ENCODE measurements at places on chromosomes 13 and 19. TPM values are rescaled to one million over a fixed set of nuclear protein-coding genes. Genes with fewer than 3 reads are reported as not detected.
A peak's percentile ranks its signal among the peaks of the same experiment; 100 is the strongest.

The LILRA1 gene
- total RNA-seq: 0.51 TPM

DNA sequence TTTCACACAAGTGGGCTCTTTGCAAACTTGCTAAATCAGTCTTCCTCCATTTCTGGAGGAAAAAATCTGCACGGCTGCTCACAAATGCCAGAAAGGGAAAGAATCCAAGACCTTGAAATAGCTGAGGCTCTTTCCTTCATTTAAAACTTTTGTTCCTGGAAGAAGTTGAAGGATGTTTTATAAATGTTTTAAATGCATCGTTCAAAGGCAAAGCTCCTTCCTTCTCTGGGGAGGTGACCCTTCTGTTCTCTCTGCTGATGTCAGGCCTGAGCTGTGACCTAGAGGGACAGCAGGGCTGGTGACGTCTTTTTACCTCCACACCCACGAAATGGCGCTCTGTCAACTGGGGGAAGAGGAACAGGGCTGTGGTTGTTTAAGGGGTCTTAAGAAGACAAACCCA, 376.4 kb upstream of the ZNF507 start:
- peak; percentile 39 for DNase-seq

- no peak for DNase-seq
These were observed 89.4 kb downstream of the ZNF675 start for GRCh38 chr19:23597661-23598060.

The ERFL gene
- total RNA-seq: not detected

The ZNF415 gene
- total RNA-seq: 20.9 TPM

- no peak for DNase-seq
These were observed 302.9 kb downstream of the LMO7 start for GRCh38 chr13:75938811-75939560.

The PINLYP gene
- total RNA-seq: 1.7 TPM

DNA sequence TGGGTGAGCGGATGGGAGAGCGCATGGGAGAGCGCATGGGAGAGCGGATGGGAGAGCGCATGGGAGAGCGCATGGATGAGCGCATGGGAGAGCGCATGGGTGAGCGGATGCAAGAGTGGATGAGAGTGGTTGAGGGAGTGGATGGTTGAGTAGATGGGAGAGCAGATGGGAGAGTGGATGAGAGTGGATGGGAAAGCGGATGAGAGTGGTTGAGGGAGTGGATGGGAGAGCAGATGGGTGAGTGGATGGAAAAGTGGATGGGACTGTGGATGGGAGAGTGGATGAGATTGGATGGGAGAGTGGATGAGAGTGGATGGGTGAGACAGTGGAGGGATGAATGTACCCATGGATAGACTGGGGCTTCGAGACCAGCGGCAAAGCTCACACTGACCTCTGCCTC, 8.6 kb upstream of the TEKTIP1 start:
- DNase-seq: no peak

The OXGR1 gene
- not detected for total RNA-seq

DNA sequence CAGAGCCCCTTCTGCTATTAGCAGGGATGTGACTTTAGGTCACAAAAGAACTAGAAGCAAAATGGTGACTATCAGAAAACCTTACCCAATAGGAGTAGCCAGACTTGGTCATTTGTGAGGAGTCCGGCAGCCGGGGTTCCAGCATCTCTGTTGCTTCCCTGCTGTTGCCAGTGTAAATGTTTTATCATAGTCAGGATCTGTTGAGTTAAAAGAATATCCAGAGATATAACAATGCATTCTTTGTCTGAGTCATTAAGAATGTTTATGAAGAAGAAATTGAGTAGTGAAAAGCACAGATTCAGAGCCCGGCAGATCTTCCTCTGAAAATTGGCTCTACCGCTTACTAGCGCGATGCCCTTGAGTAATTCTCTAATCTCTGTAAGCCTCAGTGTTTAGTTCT, 84.2 kb downstream of the COL4A2 start:
- no peak for DNase-seq

DNA sequence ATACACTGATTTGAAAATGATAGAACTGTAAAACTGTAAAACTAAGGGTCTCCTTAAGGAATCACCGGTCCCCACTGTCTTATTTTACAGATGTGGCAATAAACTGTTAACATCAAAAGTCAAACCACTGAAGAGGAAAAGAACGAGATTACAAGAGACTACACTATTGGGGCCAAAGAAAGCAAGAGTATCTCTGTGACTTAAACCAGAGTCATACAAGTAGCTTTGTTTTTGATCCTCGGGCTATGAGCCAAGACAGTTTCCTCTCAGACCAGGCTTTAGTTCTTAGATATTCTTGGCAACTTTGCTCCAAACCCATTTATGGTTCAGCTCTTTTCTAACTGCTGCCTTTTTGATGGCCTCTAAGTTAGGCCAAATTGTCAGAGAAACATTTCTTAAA, 113.8 kb downstream of the TBC1D4 start:
- DNase-seq: no peak

DNA sequence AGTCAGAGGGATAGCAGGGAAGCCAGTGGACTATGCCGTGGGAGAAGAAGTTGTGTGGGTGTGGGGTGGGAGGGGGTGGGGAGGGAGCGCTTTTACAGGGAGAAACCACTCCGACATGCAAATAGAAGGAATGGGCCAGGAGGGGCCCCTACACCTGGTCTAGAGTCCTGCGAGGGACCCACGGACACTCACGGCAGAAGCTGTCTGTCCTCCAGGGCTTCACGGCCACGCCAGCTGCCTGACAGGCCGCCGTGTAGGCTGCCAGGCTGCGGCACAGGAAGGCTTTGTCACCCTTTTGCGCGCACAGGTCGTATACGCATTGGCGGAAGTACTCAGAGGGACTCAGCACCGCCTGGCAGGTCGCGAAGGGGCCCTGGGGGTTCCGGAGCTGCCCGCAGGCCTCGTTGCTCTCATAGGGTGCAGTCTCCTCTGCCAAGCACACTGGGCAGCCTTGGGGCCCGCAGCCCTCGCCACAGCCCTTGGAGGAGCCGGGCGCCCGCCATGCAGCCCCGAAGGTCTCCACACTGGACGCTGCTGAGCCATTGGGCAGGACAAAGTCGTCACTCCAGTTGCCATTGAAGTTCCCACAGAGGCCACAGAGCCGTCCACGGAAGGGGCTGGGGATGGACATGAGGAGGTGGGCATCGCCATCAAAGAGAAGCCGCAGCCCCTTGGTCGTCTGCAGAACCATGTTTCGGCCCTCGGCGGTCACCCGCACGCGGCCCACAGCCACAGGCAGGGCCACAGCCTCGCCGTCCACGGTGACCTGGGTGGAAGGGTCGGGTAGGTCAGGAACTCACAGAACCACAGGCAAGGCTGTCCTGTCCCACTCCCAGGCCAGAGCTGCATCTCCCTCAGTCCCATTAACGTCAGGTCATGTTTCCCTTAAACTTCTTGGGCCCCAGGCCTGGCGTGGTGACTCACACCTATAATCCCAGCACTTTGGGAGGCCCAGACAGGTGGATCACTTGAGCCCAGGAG, 26.0 kb upstream of the FBL start:
- peak; percentile 70 for DNase-seq

DNA sequence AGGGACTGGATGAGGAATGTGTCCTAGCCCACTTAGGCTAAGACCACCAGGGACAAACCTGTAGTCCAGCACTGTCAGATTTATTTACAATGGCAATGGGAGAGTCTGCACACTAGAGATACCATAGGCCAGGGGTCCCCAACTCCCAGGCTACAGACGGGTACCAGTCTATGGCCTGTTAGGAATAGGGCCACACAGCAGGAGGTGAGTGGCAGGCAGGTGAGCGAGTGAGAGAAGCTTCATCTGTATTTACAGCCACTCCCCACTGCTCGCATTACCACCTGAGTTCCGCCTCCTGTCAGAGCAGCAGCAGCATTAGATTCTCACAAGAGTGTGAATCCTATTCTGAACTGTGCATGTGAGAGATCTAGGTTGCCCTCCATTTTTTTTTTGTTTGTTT, 2.4 kb downstream of the THAP8 start:
- no peak for DNase-seq

- DNase-seq: no peak
These were observed 5.1 kb downstream of the HNRNPM start for GRCh38 chr19:8449830-8450229.

GRCh38 chr19:18007917-18008673, at the start of gene ARRDC2:
TSS of gene ARRDC2 (plus strand) at chr19:18008170. CDS start at chr19:18008311, 141 bp downstream.
- DNase-seq: peak; percentile 96

The AMER2 gene
- not detected for total RNA-seq

GRCh38 chr13:41905600-41906254, 55.2 kb downstream of the VWA8 start:
- no peak for DNase-seq

DNA sequence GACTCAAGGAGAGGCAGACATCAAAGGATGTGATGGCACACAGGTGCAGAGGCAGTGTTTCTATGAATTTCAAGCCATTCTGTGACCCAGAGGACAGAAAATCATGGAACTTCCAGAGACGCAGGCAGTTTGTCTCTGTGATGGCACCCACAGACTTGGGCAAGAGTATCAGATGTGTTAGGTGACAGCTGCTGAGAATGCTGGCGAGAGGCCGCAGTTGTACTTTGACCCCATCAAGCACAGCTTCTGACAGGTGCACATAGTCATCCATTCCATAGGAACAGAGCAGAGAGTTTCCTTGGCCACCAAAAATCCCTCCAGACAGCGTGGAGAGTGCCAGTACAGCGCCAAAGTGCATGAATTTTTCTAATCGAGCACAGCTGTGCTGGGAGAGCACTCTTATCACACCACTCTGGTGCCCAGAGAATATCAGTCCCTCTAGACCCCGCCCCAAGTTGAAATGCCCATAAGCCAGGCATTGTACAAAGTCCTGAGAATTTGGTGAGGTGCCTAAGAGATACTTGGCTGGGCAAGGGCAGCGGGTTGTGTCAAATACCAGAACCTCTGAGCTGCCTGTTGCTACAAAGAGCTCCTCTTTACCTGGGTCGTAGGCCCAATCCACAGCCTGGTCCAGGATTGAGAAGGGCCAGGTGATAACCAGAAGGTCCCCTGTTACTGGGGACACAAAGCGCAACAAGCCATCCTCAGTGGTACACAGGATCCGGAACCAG, 12.4 kb downstream of the WDR87 start:
- no peak for DNase-seq

- no peak for DNase-seq
These were observed 1.1 kb downstream of the EML2 start for GRCh38 chr19:45637890-45638667.

DNA sequence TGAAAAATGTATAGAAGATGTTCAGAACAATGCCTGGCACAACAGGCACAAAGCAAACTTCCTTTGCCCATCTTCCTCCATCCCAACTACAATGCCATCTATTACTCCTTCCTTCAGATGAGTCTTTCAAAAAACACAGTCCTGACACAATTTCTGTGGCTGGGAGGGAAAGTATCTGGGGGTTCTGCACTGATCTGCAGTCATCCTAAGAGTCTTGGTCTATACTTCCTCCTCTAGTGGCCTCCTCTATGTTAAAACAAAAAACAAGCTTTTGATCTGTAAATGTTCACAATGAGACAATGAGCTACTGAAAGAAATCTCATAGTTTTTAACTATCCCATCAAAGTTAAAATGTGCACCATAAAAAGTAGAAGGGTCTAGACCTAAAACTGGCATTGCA, 44.8 kb downstream of the USP12 start:
- DNase-seq: no peak

The NDUFA11 gene
- total RNA-seq: 414 TPM

DNA sequence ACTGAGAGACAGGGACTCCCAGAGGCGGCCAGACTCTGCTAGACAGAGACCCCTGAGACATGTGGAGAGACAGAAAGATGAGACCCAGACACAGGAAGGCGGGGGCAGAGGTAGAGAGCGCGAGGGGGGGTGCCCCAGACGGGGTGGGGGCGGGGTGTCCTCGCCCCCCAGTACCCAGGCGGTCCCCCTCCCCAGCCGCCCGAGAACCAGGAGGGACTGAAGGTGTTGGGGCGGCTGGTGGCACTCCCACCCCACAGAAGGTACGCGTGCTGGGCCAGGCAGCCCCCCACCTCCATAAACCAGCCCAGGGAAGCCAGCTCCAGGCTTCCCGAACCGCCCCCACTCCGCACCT, 336 bp downstream of the SLC8A2 start:
- no peak for DNase-seq

The LILRB5 gene
- total RNA-seq: 4.4 TPM

DNA sequence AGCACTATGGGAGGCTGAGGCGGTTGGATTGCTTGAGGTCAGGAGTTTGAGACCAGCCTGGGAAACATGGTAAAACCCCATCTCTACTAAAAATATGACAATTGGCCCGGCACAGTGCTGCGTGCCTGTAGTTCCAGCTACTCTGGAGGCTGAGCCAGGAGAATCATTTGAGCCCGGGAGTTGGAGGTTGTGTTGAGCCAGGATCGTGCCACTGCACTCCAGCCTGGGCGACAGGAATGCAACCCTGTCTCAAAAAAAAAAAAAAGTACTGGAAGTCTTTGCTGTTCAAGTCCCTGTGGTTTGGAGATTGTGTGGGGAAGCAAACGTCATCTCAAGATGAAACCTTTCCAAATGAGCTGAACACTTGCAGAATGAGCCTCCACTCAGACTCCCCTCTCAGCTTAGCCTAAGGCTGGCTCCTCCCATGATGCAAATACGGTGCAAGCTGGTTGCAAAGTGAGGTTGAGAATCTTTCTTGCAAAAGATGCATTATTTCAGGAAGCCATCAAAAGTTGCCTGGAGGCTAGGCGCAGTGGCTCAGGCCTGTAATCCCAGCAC, 46.2 kb downstream of the MYO9B start:
- DNase-seq: no peak

GRCh38 chr19:41310033-41310831, at the start of gene CCDC97:
TSS of gene CCDC97 (plus strand) at chr19:41310172. CDS start at chr19:41310311, 139 bp downstream.
- peak; percentile 96 for DNase-seq

The RNF113B gene
- total RNA-seq: not detected

The WDFY2 gene
- 4.9 TPM for total RNA-seq

The ZNF66 gene
- 0.81 TPM for total RNA-seq

DNA sequence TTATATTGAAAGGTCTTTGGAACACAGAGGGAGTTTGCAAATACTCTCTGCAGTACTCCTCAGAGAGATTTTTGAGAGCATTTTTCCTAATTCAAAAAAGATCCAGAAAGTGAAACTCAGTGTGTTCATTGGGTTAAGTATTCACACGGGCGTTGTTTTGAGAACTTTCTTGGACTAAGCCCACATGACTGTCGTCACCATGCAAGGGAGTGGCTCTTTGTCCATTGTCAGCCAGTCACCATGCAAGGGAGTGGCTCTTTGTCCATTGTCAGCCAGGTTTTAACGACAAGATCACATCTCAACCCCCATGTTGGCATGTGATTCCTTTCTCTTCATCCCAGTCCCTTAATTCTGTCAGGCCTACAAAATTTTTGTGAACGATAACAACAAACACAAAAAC, 81.2 kb upstream of the STK24 start:
- DNase-seq: no peak

DNA sequence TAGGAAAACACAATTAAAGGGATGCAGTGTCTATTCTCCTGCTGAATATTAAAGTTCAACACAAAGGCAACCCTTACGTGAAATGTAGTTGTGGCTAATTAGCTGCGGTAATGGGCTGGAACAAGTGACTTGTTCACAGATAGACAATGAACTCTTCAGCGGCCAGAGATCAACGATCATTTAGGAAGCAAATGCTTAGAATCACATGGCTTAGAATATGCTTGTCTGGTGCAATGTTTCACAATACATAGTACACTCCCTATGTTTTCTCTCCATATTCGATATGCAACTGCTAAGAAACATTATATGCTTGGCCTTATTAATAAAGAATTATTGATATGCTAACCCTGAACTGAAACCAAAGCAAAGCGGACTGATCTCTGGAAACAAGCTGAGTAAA, 25.7 kb upstream of the MTUS2 start:
- DNase-seq: no peak

GRCh38 chr19:32489971-32490370, 84.4 kb downstream of the DPY19L3 start:
- DNase-seq: no peak
